ENCODE measurements at places on chromosomes 7 and 10.

DNA sequence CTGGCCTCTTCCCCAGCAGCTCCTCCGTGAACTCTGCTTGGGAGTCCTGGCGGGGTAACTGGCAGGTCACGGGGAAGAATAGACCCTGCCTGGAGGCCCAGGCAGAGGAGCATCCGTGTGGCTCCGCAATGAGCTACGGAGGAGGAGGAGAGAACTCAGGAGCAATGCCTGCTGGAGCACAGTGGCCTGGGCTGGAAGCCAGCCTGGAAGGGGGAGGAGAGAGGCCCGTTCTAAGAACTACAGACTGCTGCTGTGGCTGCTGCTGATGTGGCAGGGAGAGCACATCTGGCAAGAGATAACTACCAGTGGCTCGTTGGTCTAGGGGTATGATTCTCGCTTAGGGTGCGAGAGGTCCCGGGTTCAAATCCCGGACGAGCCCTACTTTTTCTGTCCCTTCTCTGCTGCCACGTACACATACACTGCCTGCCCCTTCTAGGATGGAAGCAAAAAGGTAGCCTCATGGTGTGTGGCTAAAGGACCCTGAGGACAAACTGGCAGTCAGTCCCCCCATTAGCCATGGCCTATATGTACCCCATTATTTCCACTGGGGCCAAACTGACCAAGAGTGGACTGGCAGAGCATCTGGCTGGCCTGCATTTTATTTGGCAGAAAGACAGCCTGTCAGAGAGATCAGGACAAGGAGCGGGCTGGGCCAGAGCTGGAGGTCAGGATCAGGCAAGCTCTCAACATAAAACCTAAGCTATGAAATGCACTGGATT, 7.7 kb upstream of the OPN1SW start:
- DNase-seq, result no peak

DNA sequence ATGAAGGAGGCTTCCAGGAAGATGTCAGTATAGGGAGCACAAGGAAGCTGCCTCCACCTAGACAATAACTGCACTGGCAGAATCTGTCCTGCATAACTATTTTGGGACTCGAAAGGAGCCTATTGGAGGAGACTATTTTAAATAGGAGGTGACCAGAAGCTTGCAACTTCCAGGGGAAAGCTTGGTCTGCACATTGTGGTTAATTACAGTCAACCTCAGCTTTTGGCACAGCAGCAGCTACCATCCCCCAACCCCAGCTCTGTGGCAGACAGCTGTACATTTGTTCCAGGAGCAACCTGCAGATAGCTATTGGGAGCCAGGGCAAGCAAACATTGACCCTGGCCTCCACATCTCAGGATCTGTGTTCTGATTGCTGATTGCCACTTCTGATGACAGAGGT, 46.3 kb upstream of the NANOS1 start:
- DNase-seq, result no peak

GRCh38 chr10:71281646-71282322, 37.3 kb upstream of the SLC29A3 start:
- no peak for DNase-seq

DNA sequence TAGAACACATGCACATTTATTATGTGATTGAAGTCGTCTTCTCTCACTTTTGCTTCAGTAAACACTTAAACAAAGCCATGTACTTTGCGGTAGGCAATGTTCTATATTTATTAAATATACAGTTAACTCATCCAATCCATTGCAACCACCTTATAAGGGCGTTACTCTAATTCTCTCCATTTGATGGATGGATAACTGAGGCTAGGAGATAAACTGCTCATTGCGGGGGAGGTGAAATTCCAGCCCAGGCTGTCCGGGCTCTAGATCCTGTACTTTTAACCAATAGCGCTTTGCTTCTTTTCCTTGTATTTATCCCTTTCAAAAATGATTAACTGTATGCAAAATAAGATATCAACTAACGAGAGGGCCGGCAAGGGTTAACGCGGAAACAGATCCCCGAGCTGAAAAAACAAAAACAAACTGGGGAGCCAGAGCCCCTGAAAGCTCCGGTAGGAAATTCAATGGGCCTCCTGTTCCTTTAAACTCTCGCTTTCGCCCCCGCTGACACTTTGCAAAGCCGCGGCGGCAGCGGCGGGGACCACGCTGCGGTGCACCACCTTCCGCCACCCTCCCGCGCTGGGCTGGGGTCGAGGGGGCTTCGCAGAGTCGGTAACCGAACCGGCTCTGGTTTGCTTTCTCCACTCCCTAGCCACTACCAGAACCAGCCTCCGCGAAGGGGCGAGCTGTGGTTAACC, 1.0 kb upstream of the PLXDC2 start:
- DNase-seq, result no peak

GRCh38 chr7:17940951-17941431, 697 bp upstream of the SNX13 start:
- DNase-seq, result no peak

GRCh38 chr7:82382276-82382675, 61.3 kb downstream of the CACNA2D1 start:
- no peak for DNase-seq

GRCh38 chr7:17302575-17303142, 4.2 kb downstream of the AHR start:
- no peak for DNase-seq

GRCh38 chr7:24665564-24666294, 91.5 kb downstream of the GSDME start:
- peak; percentile 13 for DNase-seq

DNA sequence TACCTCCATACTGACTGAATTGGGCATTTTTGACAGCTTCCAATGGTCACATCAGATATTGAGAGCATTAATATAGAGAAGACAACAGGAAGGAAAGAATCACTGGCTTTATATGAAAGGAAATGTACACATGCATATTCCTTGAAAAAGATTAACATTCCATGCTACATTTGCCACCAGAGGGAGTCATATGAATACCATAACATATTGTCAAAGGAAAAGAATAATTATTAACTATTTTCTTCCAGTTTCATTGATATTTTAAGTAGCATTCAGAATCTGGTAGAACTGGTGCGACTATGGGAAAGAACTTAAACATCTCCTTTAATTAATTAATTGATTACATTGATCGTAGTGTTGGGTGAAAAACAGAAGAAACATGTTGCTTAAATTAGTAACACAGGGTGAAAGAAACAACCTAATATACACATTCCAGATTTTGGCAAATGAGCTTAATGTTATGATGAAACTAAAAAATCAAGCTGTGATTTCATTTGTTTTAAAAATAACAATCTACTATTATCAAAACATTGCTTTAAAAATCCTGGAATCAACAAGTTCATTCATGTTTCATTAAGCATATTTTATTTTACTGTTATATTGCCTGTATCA, 71.5 kb downstream of the GPR85 start:
- DNase-seq, result no peak

DNA sequence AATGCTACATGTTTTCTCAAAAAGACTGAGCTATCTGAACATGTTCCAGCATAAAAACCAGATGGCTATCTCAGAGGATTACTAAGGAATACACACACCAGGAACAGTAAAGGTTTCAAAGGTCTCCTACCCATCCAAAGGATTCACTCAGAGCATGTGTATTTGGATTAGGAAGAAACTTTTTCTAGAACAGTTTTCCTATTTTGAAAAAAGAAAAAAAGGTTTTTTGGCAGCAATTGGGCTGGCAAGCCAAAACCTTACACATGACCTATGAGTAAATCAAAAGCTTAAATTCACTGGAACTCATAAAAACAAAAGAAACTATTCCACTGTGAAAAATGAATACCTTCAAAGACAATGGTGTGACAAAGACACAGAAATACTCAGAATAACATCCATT, 9.6 kb downstream of the TPK1 start:
- no peak for DNase-seq

GRCh38 chr10:97596101-97597082, 6.9 kb downstream of the C10orf62 start:
- DNase-seq, result no peak

DNA sequence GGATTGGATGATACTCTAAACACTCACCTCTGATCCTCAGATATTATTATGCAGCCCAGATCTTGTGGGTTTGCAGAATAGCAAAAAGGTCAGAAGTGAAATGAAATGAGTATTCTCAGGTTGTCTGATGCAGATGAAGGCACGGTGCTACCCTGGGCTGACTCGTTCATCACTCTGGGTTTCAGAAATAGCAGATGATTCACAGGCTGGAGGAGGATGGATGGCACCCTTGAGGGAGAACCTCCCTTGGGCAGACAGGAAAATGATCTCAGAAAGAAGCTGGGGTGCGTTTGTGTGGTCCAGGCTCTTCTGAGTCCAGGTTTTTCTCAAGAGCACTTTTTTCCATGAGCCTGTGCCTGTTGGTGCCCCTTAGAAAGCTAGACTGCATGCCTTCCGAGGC, 515.8 kb upstream of the MKI67 start:
- DNase-seq, result no peak

DNA sequence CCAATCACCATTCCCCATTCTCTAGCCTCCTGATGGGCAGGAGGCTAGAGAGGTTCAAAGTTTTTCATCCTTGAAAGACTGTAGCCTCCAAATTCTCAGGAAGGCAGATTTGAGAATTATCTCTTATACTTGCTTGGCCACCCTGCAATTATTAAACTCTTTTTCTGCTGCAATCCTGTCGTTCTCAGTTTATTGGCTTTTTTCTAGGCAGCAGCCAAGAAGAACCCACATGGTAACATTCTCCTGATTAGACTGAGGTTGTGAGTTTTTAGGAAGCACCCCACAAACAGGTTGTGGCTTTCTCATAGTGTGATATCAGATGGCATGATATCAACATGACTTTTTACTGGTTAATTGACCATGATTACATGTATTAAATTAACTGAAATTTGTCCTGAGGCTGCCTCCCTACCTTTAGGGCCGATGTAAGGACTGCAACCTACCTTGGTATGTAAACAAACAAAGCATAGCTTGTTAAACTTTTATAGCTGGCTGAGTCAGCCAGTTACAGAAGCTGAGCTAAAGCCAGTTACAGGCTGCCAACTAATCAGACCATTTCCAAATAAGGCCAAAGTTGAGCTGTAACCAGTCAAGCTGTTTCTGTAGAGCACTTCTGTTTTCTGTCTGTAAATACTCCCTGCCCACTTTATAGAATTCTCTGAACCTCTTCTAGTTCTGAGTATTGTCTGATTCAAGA, 3.2 kb upstream of the ZNF248 start:
- no peak for DNase-seq

DNA sequence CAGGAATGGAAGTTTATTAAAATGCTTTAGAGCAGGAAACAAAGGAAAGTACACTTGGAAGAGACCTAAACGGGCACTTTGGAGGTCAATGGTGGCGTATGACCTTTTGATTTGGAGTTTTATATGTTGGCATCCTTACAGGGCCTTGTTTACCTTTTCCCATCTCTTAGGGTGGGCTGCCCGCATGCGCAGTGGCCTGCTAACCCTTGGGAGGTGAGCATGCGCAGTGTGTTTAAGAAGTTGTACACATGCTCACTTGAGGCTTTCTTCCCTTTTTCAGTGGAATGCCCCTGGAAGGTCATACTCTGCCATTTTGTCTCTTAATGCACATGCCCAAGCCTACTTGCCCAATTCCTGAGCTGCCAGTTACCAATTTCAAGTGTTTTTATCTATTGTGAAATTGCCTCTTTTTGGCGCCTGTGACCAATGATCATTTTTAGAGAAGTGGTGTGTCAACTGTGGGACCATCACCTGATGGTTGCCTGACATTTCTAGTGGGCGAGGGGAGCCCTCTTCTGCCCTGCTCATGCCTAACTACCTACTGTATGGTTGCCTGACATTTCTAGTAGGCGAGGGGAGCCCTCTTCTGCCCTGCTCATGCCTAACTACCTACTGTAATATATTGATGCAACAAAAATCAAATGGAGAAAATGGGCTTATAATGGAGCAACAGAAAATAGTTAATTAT, 138.0 kb downstream of the PPP1R9A start:
- no peak for DNase-seq

DNA sequence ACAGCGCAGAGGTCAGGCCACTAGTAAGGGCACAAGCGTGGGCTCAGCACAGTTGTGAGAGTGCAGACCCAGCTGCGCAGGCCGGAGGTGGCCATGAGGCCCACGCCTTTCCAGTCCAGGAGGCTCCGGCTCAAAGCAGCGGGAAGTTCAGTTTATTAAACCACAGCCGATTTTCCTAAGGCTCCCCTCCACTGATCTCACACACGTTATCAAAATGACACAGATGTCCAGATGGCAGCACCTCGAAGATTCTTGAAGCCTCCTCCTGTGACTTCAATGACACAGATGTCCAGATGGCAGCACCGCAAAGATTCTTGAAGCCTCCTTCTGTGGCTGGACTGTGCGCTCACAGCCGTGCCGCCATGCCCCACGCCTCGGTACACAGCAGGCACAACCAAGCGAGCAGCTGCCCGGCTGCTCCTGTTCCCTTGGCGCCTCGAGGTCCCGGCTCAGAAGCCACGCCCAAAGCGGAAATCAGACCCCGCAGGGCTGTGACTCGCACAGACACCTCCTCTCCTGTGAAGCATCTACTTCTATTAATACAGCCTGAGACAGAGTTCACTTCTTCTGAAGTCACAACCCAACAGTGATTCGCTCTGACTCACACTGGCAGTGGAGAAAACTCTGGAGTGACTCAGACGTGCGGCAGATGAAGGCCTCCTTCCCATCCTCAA, 122.7 kb downstream of the MAD1L1 start:
- no peak for DNase-seq

GRCh38 chr10:2256241-2256640, 518.9 kb upstream of the ADARB2 start:
- no peak for DNase-seq

DNA sequence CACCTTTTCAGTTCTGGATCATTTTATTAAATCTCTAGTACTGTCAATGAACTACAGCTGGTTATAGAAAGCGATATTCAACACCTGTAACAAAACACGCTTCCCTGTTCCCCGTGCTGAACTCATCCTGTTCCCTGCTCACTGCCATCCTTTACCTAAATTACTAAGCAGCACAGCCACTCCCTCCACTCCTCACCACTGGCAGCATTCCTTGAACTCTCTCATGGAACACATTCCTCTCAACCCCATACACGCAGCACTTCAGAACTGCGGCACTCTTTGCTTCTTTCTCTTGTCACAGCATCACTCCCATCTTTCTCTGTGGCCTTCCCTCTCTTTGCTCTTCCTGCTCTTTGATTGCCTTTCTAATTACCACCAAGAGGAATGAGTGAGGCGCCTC, 27.4 kb downstream of the RELN start:
- DNase-seq, result no peak

DNA sequence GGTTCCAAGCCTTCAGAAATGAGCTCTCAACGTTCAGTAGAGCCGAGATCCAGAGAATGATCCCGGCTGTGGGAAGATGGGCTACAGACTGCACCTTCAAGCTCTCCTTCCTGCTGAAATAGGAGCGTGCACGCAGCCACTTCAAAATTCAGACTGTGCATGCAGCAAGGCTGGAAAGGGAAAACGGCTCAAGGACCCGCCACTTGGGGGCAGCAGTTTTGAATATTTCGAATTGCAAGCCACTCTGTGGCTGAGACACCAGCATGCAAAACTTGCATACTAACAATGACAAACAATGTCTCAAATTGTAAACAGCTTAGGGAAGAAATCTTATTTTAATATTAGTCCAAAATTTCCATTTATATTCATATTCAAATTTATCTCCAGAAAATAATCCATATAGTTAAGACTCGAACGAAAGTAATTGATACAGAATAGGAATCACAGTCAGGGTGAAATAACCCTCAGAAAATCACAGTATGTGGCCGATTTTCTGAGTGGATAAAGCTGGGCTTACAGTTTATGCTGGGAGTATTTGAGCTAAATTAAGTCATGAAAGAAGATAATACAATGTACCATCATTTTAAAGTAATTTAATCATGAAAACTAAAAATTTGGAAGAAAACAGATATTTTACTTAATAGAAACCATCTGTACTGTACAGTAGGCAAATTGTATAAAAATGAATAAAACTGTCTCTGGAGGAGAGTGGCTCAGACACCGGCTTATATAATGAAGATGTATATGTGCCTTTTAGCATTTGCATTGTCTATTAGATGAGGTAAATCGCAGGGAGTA, 137.9 kb upstream of the MKI67 start:
- no peak for DNase-seq
